ENCODE measurements at places on chromosomes 7 and 10.

GRCh38 chr7:155709453-155709852, 65.0 kb downstream of the RBM33 start:
- no peak for DNase-seq

DNA sequence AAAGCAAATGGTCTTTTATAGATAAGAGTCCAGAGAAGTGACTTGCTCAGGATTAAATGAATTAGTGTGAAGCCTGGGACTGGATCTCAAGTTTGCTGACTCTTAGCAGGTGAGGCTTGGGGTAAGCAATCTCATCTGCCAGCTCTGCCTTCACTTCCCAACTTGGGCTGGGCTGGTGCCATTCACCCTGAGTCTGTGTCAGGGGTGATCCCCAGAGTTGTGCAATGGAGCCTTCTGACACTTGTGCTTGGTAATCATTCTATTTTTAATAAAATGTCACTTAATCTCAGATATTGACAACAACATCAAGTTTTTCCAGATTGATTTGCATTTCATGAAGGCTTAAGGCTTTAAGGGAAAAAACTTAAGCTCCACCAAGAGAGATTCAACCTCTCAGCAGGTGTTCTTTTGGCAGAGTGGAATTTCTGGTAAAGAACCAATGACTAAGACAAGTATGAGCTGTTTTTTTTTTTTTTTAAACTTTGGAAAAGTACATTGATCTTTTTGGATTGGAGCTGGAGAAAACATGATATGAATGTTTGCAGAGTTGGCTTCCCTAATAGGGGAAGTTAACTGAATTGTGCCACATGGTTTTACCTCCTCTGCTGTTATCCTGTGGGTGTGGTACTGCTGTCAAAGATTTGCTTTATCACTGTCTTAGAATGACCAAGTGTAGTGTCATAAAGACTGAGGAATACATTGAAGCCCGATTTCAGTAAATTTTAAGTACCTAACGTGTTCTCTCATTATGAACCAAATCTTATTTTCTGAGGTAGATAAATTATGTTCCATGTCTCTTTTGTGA, 48.6 kb upstream of the GPR37 start:
- DNase-seq = no peak

DNA sequence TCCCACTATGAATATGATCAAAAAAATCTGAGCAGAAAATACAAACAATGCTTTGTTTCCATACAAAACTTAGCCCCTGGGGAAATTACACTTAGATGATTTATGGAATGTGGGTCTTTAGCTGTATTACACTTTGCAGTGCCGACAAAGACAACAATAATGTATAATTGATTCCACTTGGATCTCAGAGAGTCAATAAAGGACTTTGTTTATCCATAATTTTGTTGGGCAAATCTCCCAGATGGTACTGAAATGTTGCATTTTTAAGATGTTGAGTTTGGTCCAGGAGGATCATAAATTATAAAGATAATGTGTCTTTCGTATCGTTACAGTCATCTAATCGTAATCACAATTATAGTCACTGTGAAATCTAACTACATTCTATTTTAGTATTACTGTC, 66.9 kb upstream of the DOCK1 start:
- no peak for DNase-seq

- no peak for DNase-seq
These were observed 502.8 kb downstream of the GLRX3 start for GRCh38 chr10:130638991-130639390.

DNA sequence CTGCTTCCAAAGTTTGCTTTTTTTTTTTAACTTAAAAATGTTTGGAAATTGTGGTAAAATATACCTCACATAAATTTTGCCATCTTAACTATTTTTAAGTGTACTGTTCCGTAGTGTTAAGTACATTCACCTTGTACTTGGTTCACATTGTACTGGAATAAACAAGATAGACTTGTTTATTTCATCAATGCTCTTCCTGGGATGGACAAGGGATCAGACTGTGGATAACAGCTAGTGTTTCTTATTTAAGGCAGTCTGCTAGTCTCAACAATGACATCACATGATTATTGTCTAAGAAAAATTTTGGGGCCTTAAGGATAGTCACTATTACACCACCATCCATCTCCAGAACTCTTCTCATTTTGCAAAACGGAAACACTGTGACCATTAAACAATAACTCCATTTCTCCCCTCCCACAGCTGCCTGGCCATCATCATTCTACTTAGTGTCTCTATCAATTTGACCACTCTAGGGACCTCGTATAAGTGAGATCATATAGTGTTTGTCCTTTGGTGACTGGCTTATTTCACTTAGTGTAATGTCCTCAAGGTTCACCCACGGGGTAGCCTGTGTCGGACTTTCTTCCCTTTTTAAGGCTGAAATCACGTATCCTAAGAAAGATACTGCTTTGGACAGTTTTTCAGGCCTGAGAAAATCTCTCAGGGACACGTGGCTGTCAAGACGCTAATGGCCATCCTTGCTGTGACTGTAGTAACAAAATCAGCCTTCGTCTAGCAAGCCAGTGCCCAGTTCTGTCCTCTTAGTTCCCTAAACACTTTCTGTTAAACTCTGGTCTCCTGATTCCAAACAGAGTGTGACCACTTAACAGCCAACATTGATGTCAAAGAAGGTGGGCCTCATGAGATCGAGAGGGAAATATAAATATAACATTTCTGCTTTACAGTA, 305.2 kb downstream of the FRMD4A start:
- no peak for DNase-seq

- no peak for DNase-seq
These were observed 59.2 kb downstream of the ENTPD1 start for GRCh38 chr10:95815133-95815532.

- DNase-seq = no peak
These were observed 120.4 kb downstream of the CUBN start for GRCh38 chr10:17009212-17009700.

DNA sequence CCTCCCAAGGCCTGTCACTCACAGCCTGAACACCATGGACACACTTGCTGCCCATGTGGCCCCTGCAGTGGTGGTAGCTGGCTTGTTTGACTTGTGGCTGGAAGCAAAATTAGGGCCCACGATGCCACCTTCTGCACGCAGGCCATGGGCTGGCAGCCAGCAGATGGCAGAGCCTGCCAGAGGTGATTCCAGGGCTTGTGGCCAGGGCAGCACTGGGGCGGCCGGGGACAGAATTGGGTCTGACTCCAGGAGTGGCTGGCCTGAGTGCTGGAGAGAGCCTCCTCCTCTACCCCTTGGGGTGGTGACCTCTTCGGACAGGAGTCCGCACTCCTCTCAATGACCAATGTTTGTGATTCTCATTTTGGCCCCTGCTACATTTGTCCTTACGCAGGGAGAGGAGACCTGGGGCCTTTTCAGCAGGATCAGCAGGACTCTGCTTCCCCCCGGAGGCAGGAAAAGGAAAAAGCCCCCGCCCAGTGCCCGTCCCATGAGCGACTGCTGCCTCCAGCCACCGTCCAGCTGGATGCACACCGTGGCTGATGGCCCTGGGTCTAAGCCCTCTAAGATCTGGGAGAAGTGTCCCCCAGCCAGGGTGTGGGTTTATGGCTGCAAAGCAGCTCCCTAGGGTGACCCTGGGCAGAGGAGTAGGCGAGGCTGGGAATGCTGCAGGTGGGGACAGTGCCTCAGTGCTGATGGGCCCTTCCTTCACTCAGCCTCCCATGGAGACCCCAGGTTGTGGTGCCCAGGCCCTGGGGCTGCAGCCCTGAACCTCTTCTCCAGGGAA, 26.5 kb downstream of the DNAJB12 start:
- DNase-seq = peak; percentile 77

DNA sequence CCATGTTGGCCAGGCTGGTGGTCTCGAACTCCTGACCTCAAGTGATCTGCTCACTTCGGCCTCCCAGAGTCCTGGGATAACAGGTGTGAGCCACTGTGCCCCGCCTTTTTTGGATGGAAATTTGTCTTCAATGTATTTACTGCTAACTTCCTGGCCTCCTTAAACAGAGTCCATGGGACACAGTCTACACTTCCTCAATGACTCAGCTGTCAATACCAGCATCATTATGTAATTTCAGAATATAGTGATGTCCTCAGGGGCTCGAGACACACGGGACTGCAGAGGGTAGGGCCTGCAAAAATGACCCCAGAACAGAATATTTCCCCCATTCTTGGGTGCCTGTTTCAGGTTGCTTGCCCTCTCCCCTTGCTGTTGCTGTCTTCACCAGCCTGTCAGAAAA, 31.1 kb downstream of the CAMK2G start:
- no peak for DNase-seq

- DNase-seq = no peak
These were observed 81.8 kb downstream of the PAX2 start for GRCh38 chr10:100826983-100827818.

GRCh38 chr10:4212111-4212630, 427.2 kb upstream of the KLF6 start:
- no peak for DNase-seq

DNA sequence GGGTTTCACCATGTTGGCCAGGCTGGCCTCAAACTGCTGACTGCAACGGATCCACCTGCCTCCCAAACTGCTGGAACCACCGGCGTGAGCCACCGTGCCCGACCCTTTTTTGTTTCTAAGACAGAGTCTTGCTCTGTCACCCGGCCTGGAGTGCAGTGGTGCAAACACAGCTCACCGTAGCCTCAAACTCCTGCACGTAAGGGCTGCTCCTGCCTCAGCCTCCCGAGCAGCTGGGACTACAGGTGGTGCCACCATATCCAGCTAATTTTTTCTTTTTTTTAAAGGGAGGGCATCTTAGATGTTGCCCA, 36.4 kb downstream of the ADAP1 start:
- DNase-seq = no peak

DNA sequence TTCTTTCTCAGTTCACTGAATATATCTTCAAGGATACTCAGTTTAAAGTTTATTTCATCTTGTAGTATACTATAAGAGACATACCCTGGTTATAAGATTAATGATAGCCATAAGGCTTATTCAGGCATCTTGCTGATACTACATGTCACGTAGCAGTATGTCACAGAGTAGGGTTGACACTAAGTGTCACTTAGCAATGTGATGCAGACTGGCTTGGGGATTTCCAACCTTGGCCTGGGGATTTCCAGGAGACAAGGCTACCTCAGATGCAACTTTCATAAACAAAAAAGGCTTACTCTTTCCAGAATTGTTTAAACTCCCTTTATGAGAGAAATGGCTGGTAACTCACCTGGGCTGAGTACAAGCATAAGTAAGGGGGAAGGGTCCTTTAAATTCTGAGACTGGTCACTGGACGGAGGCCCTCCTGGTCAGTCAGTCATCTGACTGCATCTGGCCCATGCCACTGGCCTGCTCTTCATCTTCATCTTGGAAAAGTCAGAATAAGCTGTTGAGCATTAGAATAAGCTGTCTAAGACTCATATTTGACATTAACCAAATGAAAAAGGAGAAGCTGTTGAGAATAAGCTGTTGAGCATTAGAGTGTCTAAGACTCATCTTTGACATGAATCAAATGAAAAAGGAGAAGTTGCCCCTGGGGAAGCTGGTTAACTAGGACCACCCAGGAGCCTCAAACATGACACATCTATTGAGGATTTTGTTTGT, 9.5 kb downstream of the SLC13A1 start:
- no peak for DNase-seq

- no peak for DNase-seq
These were observed 4.2 kb upstream of the NKX1-2 start for GRCh38 chr10:124453960-124454610.

GRCh38 chr7:124460056-124460450, 305.5 kb downstream of the GPR37 start:
- DNase-seq = peak; percentile 67

DNA sequence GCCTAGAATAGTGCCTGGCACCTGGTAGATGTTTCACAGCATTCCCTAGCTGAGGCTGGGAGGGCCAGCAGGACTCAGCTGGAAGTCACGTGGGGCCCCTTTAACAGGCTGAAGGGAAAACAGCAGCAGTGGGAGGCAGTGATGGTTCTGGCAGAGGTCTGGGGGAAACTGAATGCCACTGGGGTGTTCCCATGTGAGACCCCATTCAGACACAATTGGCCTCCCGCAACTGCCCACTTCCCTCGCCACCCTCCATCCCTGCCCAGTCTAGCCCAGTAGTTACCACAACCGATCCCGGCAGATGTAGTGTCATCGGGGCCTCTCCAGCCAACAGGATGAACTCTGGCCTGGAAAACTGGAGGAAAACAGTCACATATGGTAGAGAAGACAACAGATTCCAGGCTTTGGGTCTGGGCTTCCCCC, 38.3 kb downstream of the FRMPD2 start:
- no peak for DNase-seq

DNA sequence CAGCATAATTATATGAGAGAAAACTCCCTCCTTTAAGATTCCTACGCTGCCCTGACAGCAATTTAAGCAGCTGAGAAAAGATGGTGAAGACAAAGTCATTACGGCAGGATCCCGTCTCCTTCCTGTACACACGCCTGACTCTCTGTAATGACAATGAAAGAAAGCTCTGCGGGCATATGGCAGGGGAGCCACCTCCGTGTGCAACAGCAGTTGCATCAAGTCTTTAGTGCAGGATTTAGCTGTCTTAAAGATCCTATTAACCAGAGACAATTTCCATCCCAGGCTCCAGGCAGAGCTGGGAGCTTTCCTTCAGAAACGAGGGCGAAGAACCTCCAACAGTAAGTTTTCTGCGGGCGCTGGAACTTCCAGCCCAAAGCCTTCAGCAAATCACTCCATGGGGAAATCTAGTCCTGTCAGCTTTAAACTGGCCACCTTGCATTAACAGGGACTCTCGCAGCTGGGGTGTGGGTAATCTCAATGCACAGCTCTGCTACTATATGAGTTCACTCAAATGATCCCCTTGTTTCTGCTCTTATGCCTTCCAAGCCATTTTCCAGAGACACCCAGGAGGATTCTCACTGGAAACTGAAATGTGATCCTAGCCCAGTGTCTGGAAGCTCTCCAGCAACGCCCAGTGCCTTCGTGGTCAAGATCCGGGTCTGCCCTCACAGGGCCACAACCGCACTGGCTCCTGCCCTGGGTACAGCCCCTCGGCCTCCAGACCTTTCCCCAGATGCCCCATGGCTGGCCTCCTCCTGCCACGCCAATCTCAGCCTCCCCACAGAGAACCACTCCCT, 74.9 kb downstream of the CTBP2 start:
- DNase-seq = peak; percentile 85

DNA sequence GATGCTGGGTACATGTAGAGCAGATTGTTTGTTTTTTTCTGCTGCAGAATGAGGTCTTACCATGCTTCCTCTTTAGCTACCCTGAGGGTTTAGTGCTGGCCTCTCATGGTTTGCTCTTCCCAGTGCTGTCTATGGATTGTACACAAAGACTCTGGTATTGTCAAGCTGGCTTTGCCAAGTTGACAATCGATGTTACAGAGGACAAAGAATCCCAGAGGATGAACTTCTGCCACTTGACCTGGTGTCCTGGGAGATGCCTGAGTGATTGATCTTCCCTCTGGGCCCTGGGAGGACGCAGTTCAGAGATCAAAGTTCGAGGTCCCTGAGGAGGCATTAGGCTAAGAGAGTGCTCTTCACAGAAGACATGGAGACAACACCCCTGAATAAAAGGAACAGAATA, 865.4 kb downstream of the CCSER2 start:
- DNase-seq = no peak

GRCh38 chr7:27184337-27185012, 557 bp downstream of the HOXA11 start:
- no peak for DNase-seq

GRCh38 chr7:75968561-75969001, 25.8 kb downstream of the TMEM120A start:
- DNase-seq = no peak
